Osteoblast (primary cell): ENCODE measurements at places on chromosomes 5 and 9. TPM values are rescaled to one million over a fixed set of nuclear protein-coding genes. Genes with fewer than 3 reads are reported as not detected.
A peak's percentile ranks its signal among the peaks of the same experiment; 100 is the strongest.

BAAT gene
- under 0.01 TPM in 1 of 2 replicates, not detected in the other for total RNA-seq

COX7C gene
- 110 and 128 TPM in 2 replicates for total RNA-seq

TAF11L10 gene
- total RNA-seq: not detected in 2 replicates

DMRT3 gene
- total RNA-seq: not detected in 2 replicates

PRLR gene
- total RNA-seq: under 0.01 TPM in 1 of 2 replicates, not detected in the other

MLANA gene
- total RNA-seq: under 0.01 TPM in 1 of 2 replicates, not detected in the other

CCDC112 gene
- total RNA-seq: 4.7 and 5.0 TPM in 2 replicates

SPARC gene
- total RNA-seq: 4,046 and 4,600 TPM in 2 replicates

IL31RA gene
- total RNA-seq: 0.36 TPM in 1 of 2 replicates, not detected in the other

PCDHB14 gene
- 2.7 and 2.9 TPM in 2 replicates for total RNA-seq

SHROOM1 gene
- total RNA-seq: 4.7 and 6.2 TPM in 2 replicates

STC2 gene
- total RNA-seq: 431 and 558 TPM in 2 replicates

ANKRD18A gene
- under 0.01 TPM in 1 of 2 replicates, not detected in the other for total RNA-seq

PCDHGA3 gene
- total RNA-seq: 2.4 and 2.9 TPM in 2 replicates

ADAMTS19 gene
- total RNA-seq: not detected in 2 replicates

DNA sequence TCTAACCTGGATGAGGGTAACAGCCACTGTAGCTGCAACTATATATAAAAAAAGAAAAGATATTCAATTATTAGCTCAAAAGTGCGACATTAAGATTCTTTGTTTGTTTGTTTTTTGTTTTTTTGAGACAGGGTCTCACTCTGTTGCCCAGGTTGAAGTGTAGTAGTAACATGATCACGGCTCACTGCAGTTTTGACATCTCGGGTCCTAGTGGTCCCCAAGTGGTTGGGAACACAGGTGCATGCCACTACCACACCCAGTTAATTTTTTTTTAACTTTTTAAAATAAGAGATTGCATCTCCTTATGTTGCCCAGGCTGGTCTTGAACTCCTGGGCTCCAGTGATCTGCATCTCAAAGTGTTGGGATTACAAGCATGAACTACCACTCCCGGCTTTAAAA lies 61.8 kb downstream of the MEF2C start:
- DNase-seq: no peak

DNA sequence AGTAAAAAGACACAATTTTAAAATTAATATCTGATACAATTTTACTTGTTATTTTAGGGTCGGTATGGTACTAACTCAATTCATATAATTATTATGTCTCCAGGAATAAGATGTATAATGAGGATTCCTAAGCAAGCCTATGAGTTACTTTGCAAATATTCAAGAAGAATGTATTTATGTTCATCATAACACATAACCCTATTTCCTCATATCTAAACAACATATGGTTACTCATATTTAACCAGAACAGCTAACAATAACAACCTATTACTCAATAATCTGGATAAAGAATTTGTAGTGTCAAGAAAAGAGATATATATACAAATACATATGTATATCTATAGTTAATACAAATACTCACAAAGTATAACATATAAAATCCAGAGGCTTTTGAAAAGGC lies 285.9 kb downstream of the ARL15 start:
- DNase-seq: peak; percentile 31

DNA sequence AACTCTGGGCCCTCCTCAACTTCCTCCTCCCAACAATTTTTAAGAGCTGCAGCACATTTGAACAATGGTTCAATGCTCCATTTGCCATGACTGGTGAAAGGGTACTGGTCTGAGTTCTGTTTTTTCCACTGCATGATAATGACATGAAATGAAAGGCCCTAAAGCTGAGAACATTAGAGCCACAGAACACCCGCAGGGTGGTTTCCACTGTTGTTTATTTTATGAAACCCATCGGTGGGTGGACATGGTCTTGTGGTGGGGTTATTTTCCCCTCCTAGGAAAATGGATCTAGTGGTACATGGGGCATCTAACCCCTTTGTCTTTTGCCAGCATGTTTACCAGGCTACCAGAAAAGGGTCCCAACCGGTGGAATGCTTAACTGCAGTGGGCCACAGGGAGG lies 71.8 kb downstream of the SMARCA2 start:
- DNase-seq: no peak

DNA sequence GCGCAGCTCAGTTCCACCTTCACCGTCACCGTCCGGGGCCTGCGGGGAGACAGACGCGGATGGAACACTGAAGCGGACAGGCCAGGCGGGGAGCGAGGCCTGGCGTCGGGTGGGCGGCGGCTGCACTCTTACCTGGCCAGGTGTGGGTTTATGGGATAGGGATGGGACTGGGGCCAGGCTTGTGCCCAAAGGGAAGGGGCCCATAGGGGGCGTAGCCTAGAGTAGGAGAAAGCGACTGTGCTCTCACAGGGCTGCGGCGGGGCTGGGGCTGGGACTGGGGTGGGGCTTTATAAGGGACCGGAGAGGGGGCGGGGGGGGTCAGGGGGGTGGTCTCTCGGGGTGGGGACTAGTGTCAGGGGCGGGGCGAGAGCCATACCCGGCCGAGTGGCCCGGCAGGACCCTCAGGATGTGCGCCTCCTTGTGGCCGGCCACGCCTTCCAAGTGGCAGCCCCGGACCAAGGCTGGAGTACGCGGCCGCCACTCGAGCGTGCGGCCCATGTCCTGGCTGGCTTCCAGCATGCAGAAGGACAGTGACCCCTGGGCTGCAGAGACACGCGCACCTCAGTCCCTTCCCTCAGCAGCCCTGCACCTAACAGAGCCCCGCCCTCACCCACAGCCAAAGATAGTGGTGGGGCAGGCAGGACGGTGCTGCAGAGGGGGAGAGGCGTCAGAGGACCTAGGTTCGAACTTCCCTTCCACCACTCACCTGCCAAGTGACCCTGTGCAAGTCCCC lies 22.8 kb downstream of the FPGS start:
- peak; percentile 59 for DNase-seq

DNA sequence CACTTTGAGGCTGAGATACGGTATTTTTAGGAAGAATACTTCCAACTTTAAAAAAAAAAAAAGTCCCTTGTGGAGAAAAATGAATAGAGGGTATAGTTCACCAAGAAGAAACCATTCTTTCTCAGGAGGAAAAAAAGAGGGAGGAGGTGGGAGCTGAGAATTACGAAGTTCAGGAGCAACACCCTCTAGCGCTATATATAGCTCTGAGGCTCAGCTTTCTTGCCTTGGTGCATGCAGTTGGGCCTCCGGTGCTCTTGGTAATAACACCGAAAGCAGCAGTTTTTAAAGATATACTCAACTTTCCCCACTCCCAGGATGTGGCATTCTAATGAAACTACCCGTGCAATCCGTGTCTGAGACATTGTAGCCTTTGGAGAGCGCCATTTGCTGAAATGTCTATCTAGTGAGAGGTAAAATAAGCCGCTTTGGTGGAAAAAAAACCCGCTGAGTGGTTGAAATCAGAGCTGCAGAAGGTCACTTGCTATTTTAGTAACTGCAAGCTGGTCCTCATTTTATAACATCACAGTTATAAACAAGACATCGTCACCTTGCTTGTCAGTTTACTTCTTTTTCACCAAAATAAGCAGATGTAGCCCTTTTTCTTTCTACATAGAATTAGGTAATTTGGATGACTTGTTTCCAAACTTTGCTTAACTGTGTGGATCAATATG lies 156.4 kb downstream of the RORB start:
- DNase-seq: no peak

GRCh38 chr5:14016549-14016948 lies 72.1 kb upstream of the DNAH5 start:
- no peak for DNase-seq

DNA sequence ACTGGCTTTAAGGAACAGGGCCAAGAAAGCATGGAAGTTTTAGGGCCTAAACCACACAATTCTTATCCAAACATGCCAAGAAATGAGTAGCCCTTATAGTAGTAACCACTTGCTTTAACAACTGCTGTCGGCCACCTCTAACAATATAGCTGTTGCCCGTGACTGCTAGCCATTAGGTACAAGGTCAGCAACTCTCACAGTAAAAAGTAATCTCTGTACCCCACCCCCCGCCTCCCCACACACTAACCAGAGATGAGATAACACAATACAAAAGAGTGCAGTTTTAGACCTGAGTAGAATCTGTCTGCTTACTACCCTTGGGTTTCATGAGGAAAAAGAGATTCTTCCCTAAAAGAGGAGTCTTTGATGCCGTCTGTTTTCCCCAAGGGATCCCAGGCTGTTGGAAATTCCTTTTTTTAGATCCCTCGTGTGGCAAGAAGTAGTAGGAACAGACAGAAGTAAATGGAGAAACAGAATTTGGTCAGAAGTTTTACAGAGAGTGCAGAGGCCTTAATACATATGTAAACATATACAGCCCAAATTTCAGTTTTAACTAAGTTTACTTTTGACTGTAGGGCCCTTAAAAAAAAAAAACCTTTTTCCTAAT lies 94.3 kb downstream of the WDR41 start:
- DNase-seq: peak; percentile 76

DNA sequence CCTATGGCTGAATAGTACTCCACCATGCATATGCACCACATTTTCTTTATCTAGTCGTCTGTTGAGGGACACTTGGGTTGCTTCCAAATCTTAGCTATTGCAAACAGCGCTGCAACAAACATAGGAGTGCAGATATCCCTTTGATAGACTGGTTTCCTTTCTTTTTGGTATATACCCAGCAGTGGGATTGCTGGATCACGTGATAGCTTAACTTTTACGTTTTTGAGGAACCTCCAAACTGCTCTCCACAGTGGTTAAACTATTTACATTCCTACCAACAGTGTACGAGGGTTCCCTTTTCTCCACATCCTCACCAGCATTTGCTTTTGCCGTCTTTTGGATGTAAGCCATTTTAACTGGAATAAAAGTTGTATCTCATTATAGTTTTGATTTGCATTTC lies 142.6 kb downstream of the TARS1 start:
- no peak for DNase-seq

DNA sequence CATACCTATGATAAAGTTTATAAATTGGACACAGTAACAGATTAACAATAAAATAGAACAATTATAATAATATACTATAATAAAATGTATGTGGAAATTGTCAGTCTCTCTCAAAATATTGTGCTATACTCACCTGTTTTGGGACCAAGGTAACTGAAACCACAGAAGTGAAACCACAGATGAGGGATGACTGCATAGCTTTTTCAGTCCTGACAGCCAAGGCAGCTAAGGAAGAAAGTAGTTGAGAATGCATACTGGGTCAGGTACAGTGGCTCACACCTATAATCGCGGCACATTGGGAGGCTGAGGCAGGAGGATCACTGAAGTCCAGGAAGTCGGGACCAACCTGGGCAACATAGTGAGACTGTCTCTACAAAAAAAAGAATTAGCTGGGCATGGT lies 8.9 kb downstream of the SRP19 start:
- no peak for DNase-seq

DNA sequence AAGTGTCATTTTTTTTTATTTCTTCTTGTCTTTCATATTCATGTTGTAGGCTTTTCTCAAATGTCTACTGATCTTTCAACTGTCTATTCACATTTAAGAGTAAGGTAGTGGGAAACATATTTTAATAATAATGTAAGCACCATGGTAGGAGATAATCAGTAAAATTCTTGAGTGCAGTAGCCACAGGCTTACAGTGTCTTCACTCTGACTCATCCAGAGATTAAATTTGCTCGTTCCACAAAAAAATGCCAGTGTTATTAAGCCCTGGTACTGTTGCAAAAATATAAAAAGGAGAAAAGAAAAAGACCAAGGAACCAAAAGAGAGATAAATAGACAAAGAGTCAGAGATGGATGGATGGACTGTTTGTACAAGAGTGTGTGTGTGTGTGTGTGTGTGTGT lies 43.0 kb downstream of the PARP8 start:
- DNase-seq: no peak

DNA sequence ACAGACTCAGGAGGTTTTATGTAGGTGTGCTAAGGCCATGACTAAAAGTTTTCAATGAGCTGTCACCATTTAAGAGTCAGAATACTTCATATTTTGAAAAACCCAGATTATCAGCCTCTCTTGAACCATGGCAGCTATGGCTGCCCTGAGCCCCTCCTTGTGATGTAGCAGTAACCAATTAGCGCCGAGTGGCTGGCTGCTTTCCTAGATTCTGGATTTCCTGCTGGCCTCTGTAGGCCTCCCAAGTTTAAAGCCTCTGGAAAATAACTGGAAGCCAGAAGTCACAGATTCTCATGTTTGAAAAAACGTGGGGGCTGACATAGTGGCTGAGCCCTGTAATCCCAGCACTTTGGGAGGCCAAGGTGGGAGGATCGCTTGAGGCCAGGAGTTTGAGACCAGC lies 25.5 kb downstream of the DAB2IP start:
- peak; percentile 65 for DNase-seq

- no peak for DNase-seq
Observed at GRCh38 chr5:38536968-38537367, 19.5 kb downstream of the LIFR start.

DNA sequence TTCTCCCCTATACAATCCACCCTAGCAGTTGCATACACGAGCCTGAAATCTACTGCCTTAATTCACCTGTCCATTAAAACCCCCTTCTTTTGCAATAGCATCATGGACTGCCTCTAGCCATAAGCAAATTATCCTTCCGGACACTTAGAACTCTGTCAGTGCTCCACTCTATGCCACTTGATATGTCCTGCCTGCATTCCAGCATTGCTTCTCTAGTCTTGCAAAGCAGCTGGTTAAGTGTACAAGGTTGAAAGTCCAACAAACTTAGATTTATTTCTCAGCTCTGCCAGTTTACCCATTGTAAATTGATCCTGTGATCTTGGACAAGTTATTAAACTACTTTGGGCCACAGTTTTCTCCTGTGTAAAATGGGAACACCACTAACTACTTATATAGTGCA lies 197.9 kb downstream of the EPB41L4A start:
- no peak for DNase-seq

DNA sequence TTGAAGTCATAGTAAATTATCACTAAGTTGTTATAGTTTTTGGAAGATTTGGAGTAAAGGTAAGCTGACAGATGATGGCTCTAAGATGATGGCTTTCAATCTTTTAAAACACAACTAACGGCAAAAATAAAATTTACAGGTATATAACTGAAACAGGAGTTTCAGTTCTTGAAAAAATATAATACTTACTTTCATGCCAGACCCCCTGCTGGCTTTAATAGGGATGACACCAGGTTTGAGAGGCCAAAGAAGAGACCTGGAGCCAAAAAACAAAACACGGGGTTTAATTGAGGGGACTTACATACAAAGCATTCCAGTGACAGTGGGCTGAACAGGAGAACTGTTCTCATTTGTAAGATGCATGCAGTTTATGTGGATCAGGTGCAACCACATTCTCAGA lies 301.7 kb upstream of the PCSK5 start:
- no peak for DNase-seq

DNA sequence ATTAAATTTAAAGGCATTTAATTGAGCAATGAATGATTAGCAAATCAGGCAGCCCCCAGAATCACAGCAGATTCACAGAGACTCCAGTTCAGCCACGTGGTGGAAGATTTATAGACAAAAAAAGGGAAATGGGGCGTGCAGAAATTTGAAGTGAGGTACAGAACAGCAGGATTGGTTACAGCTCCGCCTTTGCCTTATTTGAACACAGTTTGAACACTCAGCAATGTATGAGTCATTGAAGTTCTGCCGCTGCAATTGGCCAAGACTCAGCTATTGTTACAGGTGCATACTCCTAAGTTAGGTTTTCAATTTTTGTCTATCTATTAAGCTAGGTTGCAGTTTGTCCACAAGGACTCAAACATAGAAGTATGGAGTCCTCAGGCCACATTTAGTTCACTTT lies 157.7 kb upstream of the SLC12A2 start:
- no peak for DNase-seq

- peak; percentile 78 for DNase-seq
Observed at GRCh38 chr9:96141666-96142065, 160.3 kb downstream of the HSD17B3 start.

- no peak for DNase-seq
Observed at GRCh38 chr9:8872802-8873201, 1073.2 kb upstream of the DMAC1 start.
